ENCODE measurements at places on chromosomes 2 and 18.

DNA sequence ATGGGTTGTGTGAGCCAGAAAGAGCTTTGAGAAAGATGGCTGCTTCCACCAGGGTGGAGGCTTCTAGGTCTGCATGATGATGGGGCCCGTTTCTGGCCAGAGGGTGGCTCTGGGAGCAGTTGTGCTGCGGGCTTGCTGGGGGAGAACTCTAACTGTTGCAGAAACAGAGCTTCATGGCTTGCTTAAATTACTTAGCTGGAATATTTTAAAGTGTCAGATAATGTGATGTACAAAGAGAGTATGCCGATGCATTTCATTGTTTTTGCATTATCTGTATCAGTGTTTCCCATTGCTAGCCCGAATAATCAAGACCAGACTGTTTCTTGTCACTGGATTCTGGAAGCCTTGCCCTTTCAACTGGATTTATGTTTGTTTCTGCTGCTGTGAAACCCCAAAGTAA is 6.3 kb upstream of the DRC1 start:
- no peak for DNase-seq

- no peak for DNase-seq
Measured at GRCh38 chr18:12420821-12421421, 13.2 kb downstream of the PRELID3A start.

GRCh38 chr2:219469186-219469724 is 29.4 kb upstream of the GMPPA start:
- DNase-seq: no peak

- no peak for DNase-seq
Measured at GRCh38 chr2:199136242-199136641, 321.5 kb downstream of the SATB2 start.

- DNase-seq: no peak
Measured at GRCh38 chr2:3523551-3524041, 4.3 kb upstream of the ADI1 start.

DNA sequence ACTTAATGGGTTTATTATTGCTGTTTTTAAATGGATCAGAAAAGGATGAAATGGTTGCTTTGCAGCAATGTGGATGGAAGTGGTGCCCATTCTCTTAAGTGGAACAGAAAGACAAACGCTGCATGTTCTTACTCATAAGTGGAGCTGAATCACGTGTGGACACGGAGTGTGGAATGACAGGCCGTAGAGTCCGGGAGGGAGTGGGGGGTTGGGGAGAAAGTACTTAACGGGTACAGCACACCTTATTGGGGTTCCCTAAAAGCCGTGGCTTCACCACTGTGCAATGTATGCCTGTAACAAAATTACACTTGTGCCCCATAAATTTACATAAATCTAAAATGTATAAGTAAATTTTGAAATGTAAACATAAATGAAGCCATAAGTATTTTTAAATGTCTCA is 64.0 kb upstream of the CTDP1 start:
- no peak for DNase-seq

DNA sequence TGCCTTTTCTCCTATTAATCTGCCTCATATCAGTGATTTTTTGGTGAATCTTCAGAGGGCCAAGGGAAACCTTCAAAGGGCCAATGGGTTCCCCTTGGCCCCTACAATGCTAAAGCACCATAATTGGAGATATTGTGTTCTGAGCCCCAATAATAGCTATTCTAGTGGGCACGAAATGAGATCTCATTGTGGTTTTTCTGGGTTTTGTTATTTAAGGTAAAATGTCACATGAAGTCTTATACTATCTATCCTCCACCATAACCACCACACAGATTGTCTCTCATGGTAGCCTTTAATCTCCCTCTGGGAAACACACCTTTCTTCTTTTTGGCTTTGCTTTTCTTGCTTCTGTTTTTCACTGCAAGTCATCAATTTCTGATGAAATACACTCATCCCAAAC is 152.8 kb downstream of the B3GNT2 start:
- DNase-seq: no peak

All from stimulated activated CD8-positive, alpha-beta memory T cell treated with anti-CD3 and anti-CD28 coated beads, Interleukin-7, amount 100 ng/mL, for 1 hour (primary cell).